ENCODE measurements at places on chromosomes 11 and 22.
A peak's percentile ranks its signal among the peaks of the same experiment; 100 is the strongest.

GRCh38 chr22:42217019-42217751, 53.3 kb downstream of the TCF20 start:
- DNase-seq, result no peak

GRCh38 chr11:31856248-31856647, 45.1 kb upstream of the PAX6 start:
- no peak for DNase-seq

GRCh38 chr11:106384429-106384828, 307.0 kb downstream of the AASDHPPT start:
- DNase-seq, result no peak

DNA sequence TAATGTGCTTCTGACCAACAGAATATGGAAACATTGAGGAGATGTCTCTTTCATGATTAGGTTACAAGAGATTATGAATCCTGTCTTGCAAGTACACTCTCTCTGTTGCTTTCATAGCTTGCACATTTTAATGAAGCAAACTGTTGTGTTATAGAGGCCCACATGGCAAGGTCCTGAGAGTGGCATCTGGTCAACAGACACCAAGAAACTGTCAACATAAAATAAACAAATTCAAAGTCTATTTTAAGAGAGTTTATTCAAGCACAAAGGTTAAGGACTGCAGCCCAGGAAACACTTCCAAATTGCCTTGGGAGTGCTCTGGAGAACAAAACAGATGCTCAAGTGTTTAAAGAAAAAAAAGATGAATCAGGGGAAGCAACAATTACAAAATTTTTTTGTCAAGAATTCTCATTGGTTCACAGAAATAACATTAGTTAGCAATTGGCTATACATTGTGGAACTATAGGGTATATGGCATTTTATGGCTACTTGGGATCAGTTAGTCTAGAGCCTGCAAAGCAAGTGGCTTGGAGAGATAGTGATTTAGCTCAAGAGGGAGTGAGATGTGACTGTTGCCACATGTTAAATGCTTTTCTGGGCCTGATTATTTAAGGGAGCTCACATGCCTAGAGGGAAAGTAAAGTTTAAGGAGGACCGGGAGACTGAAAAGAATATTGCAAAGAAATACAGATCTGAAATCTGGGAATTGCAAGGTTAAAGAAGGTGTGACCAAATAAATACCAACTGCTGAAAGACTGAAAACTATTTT, 54.6 kb downstream of the CTSC start:
- no peak for DNase-seq

DNA sequence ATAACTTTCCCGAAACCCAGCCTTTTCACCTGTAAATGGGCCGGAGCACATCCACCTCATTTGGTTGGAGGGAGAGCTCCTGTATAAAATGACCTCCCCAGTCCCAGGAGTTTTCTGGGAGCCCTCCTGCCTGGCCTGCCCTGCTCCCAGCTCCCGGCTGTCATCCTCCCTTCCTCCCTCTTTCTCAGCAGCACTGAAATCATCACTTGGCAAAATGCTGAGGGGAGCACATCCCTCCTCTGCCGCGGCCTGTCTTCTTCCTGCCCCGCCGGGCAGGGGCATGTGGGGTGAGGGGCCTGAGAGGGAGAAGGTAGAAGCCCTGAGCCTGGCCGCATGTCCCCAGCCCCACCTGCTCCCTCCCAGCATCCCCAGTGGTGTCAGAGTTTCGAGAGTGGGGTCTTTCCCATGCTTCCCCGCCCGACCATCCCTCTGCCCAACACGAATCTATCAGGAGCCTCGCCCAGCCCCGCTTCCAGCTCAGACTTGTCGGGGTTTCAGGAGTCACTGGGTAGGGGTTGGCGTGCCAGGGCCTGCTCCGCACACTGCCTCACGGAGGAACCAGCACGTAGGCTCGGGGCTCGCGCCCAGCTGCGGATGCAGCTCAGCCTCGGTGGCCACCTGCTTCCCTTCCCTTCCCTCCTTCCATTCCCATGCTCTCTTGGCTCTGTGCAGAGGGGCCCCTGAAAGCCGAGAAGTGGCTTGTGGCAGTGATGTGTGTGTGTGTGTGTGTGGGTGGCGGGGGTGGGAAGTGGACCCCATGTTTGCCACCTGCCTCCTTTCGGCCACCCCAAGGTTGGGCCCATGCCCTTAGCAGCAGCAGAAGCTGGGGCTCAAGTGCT, 37.1 kb downstream of the NECTIN1 start:
- no peak for DNase-seq

DNA sequence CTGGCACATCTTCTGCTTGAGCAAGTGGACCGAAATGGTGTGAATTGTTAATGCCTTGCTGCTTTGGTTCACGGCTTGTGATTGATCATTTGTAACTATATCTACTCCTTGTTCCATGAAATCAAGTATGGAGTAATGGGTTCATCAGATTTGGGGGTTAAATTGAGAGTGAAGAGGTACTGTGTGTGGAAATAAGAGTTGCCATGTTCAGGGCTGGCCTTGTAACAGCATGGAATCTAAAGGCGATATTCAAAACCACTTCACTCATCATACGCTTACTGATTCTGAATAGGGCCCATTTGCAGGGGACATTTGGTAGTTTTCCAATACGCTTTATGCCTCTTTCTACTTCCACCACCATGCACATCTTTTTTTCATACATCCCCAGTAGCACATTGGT, 122.2 kb downstream of the DCDC1 start:
- no peak for DNase-seq

GRCh38 chr22:46547883-46548244, 10.4 kb upstream of the CELSR1 start:
- no peak for DNase-seq

- DNase-seq, result no peak
These were observed 43.0 kb upstream of the KLHL35 start for GRCh38 chr11:75475767-75476650.

GRCh38 chr11:121270001-121270678, 22.4 kb upstream of the SC5D start:
- DNase-seq, result no peak

- no peak for DNase-seq
These were observed 116.2 kb upstream of the NTM start for GRCh38 chr11:131254254-131254653.

DNA sequence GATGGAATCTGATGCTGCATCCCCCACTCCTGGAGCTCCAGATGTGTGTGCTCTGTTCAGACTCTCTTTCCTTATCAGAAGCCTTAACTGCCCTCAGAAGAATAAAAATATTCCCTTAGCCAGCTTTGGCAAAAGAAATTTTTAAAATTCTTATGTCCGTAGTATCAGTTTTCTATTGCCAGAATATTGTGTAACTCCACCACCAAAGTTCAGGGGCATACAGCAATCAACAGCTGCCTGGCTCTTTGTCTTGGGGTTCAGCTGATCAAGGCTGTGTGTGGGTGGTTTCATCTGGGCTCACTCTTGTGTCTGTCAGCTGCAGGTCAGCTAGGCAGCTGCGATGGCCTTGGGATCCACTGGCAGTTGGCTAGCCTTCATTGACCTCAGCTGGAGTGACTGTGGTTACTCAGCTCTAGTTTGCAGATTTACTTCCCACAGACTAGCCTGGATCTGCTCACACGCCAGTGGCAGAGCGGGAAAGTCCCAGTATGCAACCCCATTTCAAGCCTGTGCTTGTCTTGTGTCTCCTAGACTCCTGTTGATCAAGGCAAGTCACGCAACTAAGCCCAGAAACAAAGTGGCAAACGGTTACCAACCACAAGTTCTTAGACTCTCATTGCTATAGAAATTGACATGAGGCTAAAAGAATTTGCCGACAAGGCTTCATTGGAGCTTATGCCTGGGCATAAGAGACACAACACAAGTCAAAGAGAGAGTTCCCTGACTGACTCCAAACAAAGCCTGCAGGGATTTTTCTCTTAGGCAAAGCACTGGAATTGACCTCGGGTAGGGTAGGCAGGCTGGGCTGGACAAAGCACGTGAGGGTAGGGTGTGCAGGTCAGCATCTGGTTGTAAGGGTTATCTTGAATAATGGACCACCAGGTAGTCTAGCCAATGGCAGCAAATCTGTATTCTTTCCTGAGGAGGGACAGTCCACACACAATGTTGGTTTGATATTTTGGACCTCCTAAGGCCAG, 7.5 kb downstream of the TMEM138 start:
- no peak for DNase-seq

DNA sequence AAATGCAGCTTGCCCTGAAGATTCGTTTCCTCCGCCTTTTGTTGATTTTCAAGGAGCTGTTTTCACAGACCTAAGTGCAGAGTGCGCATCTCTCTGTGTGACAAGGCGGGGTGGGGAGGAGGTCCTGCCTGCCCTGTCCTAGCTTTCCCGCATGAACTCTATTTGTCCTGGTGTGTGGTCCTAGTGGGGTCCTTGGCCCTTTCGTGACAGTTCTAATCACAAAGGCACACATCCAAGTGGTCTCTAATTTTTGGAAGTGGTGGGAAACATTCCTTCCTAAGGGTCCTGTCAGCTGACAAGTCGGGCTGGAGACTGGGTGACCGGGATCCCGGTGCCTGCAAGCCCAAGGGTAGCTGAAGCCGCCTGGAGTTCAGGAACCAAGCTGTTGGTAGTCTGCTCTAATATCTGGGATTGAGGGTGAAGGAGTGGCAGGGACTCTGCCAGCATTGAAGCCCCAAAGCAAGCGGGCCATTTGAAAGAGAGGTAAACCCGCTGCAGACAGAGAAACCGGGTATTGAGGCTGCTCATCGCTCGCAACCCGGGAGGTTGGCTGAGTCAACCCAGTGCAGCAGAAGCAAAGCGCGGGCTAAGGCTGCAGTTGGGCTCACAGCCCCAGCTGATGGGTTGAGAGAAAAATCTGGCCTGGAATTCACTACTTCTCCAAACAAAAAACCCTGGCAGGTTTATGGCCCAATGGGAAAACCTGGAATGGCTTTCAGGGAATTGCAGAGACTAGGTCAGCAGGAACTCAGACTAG, 28.1 kb upstream of the FBXO3 start:
- peak; percentile 62 for DNase-seq

- DNase-seq, result no peak
These were observed 18.8 kb upstream of the GRK3 start for GRCh38 chr22:25545672-25546071.

DNA sequence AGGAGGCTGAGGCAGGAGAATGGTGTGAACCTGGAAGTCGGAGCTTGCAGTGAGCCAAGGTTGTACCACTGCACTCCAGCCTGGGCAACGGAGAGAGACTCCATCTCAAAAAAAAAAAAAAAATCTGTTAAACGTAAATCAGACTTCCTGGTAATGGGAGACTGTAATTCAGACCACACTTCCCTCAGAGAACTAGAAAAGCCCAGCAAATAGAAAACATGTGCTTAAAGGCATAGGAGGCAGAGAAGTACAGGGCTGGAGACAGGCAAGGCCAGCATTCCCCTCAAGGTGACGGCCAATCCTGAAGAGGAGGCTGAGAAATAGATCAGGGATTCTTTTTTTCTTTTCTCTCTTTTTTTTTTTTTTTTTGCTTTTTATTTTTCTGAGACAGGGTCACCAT, 8.2 kb downstream of the GGT5 start:
- no peak for DNase-seq

- DNase-seq, result no peak
These were observed 13.7 kb downstream of the CSTF3 start for GRCh38 chr11:33147559-33147958.

DNA sequence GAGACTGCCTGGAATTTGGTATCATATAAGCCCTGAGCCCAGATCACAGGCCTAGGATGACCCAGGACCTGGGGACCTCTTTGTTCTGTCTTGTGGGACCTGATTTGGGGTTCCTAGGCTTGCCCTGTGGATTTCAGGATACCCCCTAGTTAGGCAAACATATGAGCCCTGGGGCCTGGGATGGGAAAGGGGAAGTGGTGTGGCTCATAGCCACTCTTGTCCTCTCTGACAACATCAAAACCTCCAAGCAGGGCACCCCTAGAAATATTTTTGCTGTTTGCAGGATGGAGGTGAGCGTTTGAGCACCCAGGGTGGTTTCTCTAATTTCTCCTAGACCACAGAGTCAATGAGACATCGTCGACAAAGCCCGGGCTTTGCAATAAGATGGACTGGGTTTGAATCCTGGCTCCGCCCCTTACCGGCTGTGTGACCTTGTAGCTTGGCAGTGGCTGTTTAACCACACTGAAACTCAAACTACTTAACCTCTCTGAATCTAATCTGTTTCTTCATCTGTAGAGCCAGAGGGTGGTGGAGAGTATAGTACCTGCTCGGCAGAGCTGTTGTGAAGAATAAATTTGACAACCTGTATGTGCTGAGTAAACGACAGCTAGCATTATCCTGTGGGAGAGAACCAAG, 5.3 kb upstream of the LRRC10B start:
- DNase-seq, result no peak

DNA sequence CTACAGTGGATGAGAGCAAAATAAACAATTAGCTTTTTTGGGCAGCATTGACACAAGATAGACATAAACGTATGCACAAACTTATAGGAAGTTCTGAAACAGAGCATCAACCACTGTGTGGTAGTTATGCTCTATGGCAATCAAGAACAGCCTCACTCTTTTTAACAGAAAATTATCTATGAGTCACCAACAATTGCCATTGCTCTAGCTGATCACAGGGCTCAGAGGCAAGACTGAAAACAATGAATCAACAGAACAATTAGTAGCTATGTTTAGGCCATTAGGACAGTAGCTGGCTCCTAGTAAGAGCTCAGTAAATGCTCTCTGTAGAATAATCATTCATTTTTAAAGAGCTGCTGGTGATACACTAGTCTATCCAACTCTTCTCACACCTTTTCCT, 34.9 kb upstream of the PICALM start:
- no peak for DNase-seq

DNA sequence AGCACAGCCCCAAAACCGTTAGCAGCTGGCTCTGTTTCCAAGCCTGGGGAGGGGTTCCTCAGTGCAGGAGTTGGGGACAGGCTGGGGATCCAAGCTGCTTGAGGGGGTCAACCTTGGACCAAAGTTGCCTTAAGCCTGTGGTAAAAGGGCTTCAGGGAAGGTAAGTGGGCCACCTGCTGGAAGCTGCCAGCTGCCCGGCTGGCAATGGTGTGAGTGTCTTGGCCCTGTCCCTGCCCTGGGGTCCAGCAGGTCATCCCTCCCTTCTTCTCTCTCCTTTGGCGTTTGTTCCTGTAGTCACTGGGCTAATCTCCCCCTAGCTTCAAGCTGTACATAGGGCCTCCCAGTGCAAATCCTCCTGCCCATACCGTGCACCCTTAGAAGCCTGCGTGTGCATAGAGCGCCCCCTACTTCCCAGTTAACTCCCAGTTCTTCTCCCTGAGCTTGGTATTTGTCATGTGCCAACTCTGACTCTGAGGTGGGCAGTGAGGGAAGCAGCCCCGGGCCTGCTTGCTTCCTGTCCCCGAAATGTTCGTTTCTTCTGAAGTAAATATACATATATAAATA, 4.4 kb downstream of the TMEM258 start:
- no peak for DNase-seq

DNA sequence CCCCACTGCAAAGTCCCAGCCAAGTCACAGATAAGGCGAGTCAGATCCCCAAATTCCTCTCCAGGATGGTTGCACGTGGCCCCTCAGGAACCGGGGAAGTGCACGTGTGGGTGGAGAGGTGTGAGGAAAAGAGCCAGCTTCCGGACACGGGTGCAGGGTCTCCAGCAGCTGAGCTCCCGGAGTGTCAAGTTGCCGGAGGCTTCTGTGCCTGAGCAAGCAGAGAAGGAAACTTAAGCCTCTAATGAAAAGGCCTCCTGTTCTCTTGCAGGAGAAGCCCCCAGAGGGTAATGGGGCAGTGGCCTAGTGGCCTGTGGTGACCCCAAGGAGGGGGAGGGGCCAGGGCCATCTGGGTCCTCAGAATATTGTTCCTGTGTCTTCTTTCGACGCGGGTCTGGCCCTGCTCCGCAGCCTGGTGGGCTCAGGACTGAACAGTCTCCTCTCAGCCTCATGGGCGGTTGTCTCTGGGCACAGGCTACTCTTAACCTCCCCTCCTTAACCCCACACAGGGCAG, 147.9 kb downstream of the FEZ1 start:
- DNase-seq, result no peak

GRCh38 chr11:128962896-128963295, 20.2 kb upstream of the TP53AIP1 start:
- no peak for DNase-seq

- no peak for DNase-seq
These were observed 68.3 kb upstream of the MYOD1 start for GRCh38 chr11:17651061-17651460.
